ENCODE measurements at places on chromosomes 5 and 9.

DNA sequence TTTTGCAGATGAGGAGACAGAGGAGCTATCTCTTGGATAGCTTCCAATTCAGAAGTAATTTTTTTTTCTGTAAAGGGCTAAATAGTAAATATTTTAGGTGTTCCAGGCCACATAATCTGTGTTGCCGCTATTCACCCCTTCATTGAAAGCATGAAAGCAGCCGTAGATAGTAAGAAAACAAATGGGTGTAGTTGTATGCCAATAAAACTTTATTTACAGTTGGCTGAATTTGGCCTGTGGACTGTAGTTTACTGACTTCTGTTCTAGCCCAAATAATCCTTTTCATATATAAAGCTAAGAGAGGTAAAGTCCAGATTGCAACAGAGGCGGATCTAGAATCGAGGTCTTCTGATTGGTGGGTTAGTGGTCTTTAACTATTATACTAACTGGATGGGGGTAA is 128.9 kb downstream of the SLF1 start:
- no peak for DNase-seq

DNA sequence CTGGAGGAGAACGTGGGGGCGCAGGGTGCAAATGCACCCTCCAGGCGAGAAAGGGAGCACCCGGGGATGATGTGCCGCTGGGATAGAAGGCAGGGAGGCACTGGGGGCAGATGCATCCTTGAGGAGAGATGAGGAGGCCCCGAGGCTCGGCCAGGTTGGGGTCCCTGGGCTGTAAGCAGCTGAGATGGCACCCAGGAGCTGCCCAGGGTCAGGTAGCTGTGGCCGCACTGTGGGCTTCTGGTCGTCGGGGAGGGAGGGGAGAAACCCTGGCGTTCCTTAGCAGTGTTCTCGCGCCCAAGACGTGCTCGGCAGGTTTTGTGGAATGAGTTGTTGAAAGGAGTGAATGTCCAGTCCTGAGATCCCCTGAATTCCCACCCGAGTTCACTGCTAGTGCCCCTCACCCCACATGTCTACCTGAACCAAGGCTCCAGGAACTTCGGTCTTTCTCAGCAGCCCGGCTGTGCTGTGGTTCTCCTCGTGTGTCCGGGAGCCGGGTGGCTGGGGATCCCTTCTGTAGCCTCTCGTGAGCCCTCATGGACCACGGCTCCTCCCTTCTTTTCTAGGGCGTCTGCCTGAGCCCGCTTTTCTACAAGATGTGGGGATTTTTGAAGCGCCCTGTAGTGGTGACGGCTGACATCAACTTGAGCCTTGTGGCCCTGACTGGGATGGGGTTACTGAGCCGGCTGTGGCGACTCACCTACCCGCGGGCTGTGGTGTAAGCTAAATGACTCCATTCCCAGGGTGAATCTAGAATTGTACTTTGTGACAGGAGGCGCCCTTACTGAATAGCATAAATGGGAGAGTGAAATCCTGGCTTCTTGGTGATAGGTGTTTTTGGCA is 1.1 kb downstream of the POMT1 start:
- peak; percentile 19 for DNase-seq

GRCh38 chr5:108810717-108811116 is 63.0 kb downstream of the FER start:
- DNase-seq, result no peak

DNA sequence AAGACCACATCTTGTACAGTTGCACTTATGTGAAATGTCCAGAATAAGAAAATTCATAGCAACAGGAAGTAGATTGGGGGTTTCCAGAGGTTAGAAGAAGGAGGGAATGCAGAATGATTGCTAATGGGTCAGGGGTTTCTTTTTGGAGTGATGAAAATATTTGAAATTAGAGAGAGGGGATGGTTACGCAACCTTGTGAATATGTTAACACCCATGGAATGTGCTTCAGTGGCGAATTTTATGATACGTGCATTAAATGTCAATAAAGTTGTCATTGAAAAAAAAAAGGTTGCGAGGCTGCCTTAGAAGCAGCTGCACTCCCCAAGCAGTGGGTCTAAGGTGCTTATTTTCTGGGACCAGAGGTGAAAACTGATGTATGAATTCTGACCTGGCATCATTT is 64.4 kb upstream of the SUB1 start:
- DNase-seq, result no peak

DNA sequence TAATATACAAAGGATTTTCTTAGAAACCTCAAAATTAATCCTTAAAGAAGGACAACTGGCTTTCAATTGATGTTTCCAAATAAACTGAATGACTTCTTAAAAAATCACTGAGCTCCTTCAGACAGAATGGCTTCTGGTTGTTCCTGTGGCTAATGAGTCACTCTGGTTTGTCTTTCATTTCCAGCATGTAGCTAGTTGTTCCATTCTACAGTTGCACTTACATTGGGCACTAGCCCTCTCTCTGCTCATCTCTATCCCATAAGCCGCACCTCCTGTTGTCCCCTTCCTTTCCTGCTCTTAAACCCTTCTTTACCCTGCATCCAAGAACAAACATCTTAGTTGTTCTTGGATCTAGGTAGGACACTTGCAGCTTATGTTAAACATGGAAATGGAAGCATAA is 235.3 kb upstream of the HAPLN1 start:
- DNase-seq, result no peak

DNA sequence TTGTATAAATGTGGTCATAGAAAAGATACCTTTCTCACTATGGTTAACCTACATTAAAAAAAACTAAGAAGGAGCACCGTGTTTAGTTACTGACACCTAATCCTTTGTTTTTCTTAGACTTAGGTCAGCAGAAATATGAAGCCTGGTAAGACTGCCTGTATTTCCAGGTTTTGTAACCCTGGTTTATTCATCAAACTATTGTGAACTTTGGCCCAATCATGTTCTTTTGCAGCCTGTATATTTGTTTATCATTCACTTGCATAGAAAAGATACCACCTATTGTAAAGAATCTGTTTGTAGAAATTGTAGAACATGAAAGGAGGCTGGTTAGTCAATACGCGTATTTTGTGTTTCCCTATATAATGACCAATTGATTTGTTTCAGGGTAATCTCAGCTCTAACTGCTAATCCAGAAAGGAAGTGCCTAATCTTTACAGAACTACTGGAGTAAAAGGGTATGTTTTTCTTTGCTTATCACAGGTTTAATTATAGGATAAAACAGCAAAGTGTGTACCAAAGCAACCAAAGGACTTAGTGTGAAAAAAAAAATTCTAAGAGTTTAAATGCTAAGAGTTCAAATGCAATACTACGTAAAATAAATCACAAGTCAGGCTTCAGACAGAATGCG is 103.6 kb downstream of the LURAP1L start:
- no peak for DNase-seq

DNA sequence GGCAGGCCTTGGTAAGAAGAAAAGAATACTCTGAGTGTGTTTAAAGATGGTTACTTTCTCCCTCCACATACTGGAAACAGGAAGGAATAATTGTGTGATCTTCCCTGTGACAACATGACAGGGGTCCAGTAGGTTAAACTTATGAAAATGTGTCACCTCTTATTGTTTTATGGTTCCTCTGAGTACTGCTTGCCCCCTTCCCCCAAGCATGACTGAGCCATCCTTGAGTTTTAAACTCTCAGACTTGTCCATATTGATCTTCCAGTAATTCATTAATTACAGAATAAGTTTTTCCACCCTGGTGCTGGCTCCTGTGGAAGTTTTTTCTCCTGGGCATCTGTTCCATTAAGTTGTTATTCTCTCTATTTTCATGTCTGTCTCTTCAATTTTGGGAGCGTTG is 95.8 kb downstream of the CNTLN start:
- DNase-seq, result no peak

GRCh38 chr9:106718936-106719335 is 144.0 kb upstream of the ZNF462 start:
- DNase-seq, result no peak

GRCh38 chr9:69945671-69946141 is 97.9 kb upstream of the MAMDC2 start:
- DNase-seq, result no peak

GRCh38 chr5:132013711-132014110 is 2.3 kb upstream of the ACSL6 start:
- DNase-seq, result no peak

DNA sequence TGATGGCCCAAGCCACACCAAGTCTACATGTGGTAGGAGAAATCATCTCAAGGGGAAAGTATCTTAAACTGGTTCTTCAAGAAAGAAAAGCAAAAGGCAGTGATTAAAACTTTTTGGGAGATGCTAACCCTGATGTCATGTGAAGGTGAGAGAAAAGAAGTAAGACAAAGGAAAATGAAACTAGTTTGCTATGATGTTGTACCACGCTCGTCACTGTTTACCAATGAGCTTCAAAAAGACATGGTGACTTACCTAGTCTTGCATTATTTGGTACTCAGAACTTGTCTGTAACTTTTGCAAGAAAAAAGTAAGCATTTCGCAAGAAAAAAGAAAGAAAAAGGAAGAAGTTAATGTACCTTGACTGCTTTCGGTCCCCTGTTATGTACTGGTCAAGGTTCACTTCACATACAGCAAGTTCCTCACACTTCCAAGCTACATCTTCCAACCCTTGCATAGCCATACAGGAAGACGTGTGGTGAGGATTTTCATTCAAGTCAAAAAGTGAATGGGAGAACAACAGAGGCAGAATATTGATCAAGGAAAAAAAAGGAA is 739.3 kb downstream of the NR2F1-AS1 start:
- DNase-seq, result no peak

Data from DMS79 (cell line).